ENCODE measurements at places on chromosomes 1 and 21. TPM values are rescaled to one million over a fixed set of nuclear protein-coding genes. Genes with fewer than 3 reads are reported as not detected.
A peak's percentile ranks its signal among the peaks of the same experiment; 100 is the strongest.

DNA sequence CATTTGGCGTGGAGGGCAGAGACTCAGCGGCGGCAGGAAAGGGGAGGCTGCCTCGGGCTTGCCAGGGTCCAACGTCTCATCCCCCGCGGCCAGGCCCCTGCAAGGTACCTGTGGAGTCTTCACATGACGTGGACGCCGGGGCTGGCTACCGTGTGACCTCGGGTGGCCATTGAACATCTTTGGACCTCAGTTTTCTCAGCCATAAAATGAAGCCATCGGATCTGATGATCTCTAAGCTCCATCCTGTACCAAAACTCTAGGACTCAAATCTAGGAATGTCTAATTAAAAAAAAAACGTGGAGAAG, 141.8 kb upstream of the KCNE2 start:
- H3K4me1 ChIP-seq, result peaks cover 55% of the 10 kb centered on the region
- H3K36me3 ChIP-seq, result no peaks in the 10 kb centered on the region
- H3K27me3 ChIP-seq, result no peaks in the 10 kb centered on the region
- no peak for DNase-seq

DNA sequence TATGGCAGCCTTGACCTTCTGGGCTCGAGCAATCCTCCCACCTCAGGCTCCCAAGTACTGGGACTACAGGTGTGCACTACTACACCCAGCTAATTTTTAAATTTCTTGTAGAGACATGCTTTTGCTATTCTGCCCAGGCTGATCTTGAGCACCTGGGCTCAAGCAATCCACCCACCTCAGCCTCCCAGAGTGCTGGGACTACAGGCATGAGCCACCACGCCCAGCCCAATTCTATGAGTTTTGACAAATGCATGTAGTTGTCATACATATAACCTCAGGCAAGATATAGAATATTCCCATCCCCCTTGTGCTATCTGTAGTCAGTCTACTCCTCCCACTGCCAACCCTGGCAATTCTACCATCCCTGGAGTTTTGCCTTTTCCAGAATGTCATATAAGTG, 38.7 kb upstream of the TTC22 start:
- H3K36me3 ChIP-seq, result no peaks in the 10 kb centered on the region
- no peaks in the 10 kb centered on the region for H3K27me3 ChIP-seq
- no peaks in the 10 kb centered on the region for H3K4me1 ChIP-seq
- H3K4me3 ChIP-seq, result no peak overlapping the region
- no peak overlapping the region for H3K27ac ChIP-seq

GRCh38 chr1:96207936-96208335, 513.6 kb upstream of the PTBP2 start:
- H3K27me3 ChIP-seq, result no peaks in the 10 kb centered on the region
- H3K27ac ChIP-seq, result no peak overlapping the region
- no peaks in the 10 kb centered on the region for H3K4me1 ChIP-seq
- DNase-seq, result no peak

DNA sequence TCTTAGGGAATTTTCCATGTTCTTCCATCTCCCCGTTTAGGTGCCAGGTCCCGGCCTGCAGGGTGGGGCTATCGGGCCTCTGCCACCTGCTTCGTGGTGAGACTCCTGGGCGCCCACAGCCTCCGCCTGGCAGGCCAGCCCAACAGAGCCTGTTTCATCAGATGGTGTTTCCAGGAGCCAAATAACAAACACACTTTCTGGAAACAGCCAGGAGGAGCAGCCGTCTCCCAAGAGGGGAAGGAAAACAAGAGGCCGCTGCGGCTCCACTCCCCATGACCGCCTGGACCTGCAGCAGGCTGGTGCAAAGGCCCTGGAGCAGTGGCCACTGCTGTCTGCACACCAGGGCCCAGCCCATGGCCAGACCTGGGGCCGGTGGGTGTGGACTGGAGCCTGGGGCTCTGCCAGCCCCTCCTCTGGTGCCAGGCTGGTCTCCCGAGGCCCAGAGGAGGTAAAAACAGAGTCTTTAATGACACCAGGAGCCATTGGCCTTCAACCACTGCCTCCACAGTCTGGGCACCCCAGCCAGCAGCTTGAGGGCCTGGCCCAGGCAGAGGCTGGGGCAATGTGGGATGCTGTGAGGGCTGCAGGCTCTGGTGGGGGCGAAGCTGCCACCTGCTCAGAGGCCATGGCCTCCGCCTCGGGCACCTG, 55.0 kb downstream of the SLX9 start:
- H3K36me3 ChIP-seq, result no peaks in the 10 kb centered on the region
- H3K4me3 ChIP-seq, result no peak overlapping the region
- DNase-seq, result no peak
- no peak overlapping the region for H3K27ac ChIP-seq
- no peaks in the 10 kb centered on the region for H3K27me3 ChIP-seq

- no peak overlapping the region for H3K4me3 ChIP-seq
- no peak overlapping the region for H3K27ac ChIP-seq
- no peaks in the 10 kb centered on the region for H3K4me1 ChIP-seq
- DNase-seq, result no peak
These were observed 71.9 kb downstream of the ZSWIM5 start for GRCh38 chr1:45134461-45134873.

GRCh38 chr1:151831605-151832004, at the start of gene RORC:
Gene RORC (minus strand): TSS chr1:151831802. CDS start chr1:151831764, 38 bp downstream.
- no peaks in the 10 kb centered on the region for H3K36me3 ChIP-seq
- H3K27me3 ChIP-seq, result no peaks in the 10 kb centered on the region
- peak; percentile 91 for DNase-seq
- H3K4me3 ChIP-seq, result peak within 1 kb of the TSS; percentile 36

The KCNJ9 gene
- not detected for total RNA-seq

The PERM1 gene
- not detected for total RNA-seq

The DRAM2 gene
- total RNA-seq, result 51.4 TPM

The RAB42 gene
- 1.3 TPM for total RNA-seq

The GRIK1 gene
- 0.29 TPM for total RNA-seq

The ERICH3 gene
- not detected for total RNA-seq

The ETV3L gene
- total RNA-seq, result not detected

Data from thyroid gland (tissue), 4 donors.